ENCODE measurements at places on chromosomes 12 and 14. TPM values are rescaled to one million over a fixed set of nuclear protein-coding genes. Genes with fewer than 3 reads are reported as not detected.
A peak's percentile ranks its signal among the peaks of the same experiment; 100 is the strongest.

DNA sequence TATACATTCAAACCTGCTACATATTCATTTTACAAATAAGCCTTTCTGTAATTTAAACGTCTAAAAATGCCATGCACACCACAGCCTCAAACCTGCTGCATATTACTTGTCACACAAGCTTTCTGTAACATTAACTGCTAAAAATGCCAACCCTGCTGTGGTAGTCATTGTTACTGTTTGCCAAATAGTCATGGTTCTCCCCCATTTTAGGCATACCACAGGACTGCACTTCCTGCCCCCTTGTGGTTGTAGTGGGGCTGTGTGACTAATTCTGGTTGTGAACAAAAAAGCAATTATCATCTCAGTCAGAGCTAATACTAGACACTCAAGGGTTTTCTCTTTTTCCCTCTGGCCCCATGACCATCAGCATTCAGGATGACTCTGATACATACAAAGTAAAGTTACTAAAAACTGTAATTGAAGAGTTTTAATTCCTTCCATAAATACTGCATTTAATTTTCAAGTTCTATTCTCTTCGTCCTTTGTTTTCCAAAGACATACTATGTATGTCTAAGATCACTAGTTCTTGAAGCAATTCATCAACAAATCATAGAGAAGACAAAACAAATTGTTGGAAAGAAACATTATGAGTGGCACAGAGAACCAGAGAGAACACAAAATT lies 5.7 kb upstream of the SLC35F4 start:
- H3K4me1 ChIP-seq, result no peaks in the 10 kb centered on the region
- H3K27me3 ChIP-seq, result no peaks in the 10 kb centered on the region
- no peaks in the 10 kb centered on the region for H3K36me3 ChIP-seq
- no peak overlapping the region for H3K4me3 ChIP-seq

DNA sequence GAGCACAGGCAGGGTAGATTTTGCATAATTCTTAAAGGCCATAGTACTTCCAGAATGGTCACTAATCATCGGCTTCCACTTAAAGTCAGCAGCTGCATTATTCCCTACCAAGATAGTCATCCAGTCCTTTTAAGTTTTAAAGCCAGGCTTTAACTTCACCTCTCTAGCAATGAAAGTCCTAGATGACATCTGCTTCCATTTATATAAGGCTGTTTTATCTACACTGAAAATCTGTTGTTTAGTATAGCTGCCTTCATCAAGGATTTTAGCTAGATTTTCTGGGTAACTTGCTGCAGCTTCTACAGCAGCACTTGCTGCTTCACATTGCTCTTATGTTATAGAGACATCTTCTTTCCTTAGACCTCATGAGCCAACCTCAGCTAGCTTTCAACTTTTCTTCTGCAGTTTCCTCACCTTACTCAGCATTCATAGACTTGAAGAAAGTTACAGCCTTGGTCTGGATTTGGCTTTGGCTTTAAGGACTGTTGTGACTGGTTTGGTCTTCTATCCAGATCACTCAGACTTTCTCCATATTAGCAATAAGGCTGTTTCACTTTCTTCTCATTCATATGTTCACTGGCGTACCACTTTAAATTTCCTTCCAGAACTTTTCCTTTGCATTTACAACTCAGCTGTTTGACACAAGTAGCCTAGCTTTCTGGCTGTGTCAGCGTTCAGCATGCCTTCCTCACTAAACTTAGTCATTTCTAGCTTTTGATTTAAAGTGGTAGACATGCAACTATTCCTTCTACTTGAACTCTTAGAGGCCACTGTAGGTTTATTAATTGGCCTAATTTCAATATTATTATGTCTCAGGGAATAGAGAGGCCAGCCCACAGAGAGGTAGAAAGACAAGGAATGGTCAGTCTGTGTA lies 209.9 kb upstream of the GARIN2 start:
- H3K27me3 ChIP-seq, result no peaks in the 10 kb centered on the region
- H3K4me3 ChIP-seq, result no peak overlapping the region
- no peak overlapping the region for H3K27ac ChIP-seq
- no peaks in the 10 kb centered on the region for H3K36me3 ChIP-seq

GRCh38 chr14:64688811-64689281 lies 15.4 kb upstream of the PLEKHG3 start:
- DNase-seq, result no peak
- no peaks in the 10 kb centered on the region for H3K27me3 ChIP-seq

Gene TMEM30B
- 3.9 TPM for total RNA-seq

Gene KRT77
- not detected for total RNA-seq

Gene CPNE8
- total RNA-seq, result 12.8 TPM

Gene CYP27B1
- 0.32 TPM for total RNA-seq

DNA sequence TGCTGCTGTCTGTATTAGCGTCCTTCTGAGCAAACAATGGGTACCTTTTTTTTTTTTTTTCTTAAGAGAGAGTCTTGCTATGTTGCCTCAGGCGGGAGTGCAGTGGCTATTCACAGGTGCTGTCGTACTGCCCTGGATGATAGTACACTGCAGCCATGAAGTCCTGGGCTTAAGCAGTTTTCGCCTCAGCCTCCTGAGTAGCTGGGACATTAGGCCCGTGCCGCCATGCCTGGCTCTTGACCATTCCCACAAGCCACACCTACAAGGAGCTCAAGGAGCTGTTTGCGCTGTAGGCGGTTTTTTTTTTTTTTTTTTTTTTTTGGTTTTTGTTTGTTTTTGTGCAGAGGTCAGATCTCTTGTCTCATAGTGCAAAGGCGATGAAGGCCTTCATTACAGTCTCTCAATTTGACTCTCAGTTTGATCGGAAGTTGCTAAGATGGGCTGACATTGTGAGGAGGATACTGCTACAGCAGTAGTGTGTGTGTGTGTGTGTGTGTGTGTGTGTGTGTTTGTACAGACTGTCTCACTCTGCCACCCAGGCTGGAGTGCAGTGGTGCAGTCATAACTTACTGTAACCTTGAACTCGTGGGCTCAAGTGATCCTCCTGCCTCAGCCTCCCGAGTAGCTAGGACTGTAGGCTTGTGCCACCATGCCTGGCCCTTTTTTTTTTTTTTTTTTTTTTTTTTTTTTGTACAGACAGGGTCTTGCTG lies 34.2 kb downstream of the TRAF3 start:
- H3K4me3 ChIP-seq, result no peak overlapping the region
- no peaks in the 10 kb centered on the region for H3K4me1 ChIP-seq
- no peaks in the 10 kb centered on the region for H3K36me3 ChIP-seq
- no peaks in the 10 kb centered on the region for H3K27me3 ChIP-seq
- H3K27ac ChIP-seq, result no peak overlapping the region

DNA sequence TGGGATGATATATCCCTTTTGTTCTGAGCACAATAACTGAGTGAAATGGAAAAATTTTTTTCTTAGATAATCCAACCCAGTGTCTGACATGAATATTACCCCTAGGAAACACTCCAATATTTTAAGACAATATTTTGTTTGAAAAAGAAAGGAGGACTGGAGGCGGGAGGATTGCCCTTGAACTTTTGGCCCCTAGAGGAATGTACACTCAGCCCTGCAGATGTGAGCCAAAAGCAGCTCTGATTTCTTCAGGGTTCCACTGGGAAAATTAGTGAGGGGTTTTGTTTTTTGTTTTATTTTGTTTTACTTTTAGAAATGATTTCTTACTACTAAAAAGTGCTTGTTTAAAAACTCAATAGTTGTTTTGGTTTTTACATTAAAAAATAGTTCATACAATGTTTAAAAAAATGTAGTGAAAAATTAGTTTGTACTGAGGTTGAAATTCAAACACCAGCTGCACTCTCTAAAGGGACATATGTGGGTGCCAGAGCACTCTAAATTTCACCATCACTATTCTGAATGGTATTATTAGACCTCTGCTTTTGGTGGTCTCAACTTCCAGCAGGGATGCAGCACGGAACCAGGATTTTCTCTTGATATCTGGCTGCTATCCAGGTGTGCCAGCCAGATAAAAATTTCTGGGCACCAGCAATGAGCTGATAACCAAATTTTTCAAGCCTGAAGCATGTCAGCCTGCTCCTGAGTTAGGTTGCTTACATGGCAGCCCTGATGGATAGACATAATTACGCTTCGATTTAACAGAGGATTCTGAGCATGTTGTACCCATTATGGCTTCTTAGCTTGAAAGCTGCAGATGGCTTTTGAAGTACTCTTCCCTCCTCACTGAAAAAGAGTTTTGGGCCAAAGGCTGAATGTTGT lies 141.9 kb downstream of the ANO6 start:
- no peak for DNase-seq
- H3K4me1 ChIP-seq, result peaks cover 20% of the 10 kb centered on the region
- peaks cover 3% of the 10 kb centered on the region for H3K36me3 ChIP-seq
- peak overlapping the region; percentile 73 for H3K27ac ChIP-seq
- no peak overlapping the region for H3K4me3 ChIP-seq
